ENCODE measurements at places on chromosomes 7 and 10.

DNA sequence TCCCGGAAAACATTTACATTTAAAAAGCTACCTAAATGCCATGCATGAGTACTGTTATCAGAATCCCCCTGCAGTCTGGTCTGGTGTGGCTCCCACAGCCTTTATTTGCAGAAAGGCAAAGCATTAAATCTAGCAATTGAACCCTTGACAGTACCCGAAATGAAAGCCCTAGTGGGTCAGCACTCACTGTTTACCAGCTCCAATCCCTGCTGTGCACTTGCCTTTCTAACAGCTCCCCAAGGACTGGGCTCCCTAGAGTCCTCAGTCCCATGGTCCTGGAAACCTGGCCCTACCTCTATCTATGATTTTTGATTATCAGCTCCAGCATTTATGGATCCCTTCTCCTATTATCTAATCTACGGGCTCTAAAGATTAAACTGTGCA, 1.9 kb upstream of the MACC1 start:
- DNase-seq, result no peak

DNA sequence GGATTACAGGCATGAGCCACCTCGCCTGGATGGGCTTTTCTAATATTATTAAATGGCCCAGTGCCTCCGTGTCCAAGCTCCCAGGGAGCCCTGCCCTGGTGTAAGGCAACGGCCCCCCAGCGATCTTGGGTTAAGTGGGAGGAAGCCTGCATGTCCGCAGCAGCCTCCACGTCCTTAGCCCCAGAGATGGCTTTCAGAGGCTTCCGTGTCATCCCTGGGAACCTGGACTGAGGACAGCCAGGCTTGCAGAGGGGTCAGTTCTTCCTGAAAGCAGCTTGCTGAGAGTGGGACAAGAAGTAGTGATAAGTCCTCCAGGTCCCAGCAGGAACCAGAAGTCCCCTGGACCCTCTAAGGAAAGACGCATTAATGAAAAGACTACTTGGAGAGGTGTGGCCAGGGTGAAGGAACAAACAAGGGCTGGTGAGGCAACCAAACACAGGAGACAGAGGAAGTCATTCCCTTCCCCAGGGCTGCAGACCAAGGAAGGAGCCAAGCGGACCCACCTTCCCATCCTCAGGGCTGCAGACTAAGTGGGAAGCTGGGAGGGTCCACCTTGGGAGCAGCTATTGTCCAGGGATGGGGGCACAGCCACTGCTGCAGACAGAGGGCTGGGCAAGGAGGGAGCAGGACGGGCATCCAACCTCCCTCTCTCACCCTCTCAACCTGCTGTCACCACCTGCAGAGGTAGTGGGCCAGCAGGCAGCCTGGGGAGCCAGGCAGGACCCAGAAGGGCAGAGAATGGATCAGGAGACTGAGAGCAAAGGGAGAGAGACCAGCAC, 13.0 kb upstream of the INSIG1 start:
- no peak for DNase-seq

DNA sequence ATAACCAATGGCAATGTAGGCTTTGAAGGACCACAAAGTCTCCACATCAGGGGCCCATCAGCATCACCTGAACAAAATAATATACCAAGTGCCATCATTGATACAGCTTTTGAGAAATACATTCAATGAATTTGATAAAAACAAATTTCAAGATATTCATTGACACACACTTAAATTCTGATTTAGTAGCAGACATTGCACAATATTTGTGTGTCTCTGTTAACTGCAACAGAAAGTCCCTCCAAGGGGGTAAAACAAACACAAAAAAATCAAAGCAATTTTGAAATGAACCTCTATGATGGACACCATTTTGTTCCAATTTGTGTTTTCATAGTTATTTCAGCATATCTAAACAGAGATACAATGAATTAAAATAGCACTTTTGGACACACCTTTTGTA, 86.8 kb upstream of the RSU1 start:
- no peak for DNase-seq

GRCh38 chr7:145698526-145699262, 417.9 kb upstream of the CNTNAP2 start:
- no peak for DNase-seq

DNA sequence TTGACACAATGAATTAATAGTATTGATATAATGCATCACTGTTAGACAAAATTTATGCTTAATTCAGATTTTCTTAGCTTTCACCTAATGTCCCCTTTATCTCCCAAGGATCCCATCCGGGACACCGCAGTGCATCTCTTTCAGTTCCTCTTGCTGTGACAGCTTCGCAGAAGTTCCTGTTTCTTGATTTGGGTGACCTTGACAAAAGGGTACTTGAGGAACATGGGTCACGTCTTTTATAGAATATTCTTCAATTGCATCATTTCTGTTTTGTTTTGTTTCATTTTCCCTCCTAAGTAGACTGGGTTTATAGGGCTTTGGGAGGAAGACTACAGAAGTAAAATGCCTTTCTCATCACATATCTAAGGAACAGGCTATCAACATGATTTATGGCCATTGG, 453.2 kb downstream of the DPP6 start:
- no peak for DNase-seq

DNA sequence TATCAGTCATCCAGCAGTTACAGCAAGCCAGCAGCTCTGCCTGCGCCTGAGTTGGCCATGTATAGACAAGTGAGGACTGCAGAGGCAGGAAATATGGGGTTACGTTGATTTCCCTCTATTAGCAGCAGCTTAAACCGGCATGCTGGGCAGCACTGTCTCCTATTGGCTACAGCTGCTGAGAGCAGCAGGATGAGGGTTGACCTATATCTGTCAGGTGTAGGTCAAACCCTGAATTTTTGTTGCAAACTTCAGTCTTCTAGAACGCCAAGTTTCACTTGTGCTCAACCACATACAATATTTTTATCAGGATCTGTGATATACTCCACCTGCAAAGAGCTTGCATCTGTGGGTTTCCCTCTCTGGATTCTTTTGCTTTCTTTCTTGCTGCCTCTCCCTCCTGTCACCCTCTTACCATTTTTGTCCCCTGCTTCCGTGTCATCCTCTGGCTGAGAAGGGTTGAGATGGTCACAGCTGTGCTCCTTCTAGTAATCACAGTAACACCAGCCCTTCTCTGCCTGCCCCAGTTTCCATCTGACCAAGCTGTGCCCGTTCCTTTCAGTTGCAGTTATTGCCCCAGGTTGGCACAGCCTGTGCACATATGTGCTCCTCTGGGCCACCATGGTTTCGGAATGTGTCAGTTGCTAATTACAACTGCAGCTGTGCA, 23.8 kb upstream of the GLCCI1 start:
- DNase-seq, result peak; percentile 80

GRCh38 chr10:22753786-22754185, 39.4 kb upstream of the PIP4K2A start:
- no peak for DNase-seq

DNA sequence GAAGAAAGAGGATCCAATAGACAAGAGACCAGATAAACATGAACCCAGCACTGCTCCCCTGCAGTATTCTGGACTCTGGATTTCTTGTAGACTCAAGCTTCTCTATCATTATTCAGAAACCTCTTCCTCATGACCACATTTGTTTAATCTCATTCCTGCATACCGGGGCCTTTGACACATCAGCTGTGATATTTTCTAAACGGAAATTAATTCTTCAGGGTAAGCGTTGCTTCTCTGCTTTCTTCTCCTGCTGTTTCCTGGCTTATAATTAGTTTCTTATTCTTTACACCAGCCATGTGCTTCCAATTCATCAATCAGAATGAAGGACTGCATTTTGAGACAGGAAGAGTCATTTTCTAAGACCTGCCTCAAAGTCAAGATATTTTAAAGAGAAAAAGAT, 54.2 kb upstream of the TARP start:
- no peak for DNase-seq

GRCh38 chr7:128447941-128448564, 7.6 kb upstream of the HILPDA start:
- DNase-seq, result no peak

GRCh38 chr7:29613100-29613499, 49.5 kb downstream of the PRR15 start:
- DNase-seq, result no peak

GRCh38 chr10:80373502-80373901, 16.9 kb downstream of the DYDC2 start:
- DNase-seq, result no peak

GRCh38 chr7:3267966-3268690, 32.9 kb upstream of the SDK1 start:
- DNase-seq, result no peak

GRCh38 chr10:51894771-51895578, 195.6 kb upstream of the CSTF2T start:
- no peak for DNase-seq

- DNase-seq, result no peak
Observed at GRCh38 chr10:81953420-81953819, 78.4 kb downstream of the NRG3 start.

DNA sequence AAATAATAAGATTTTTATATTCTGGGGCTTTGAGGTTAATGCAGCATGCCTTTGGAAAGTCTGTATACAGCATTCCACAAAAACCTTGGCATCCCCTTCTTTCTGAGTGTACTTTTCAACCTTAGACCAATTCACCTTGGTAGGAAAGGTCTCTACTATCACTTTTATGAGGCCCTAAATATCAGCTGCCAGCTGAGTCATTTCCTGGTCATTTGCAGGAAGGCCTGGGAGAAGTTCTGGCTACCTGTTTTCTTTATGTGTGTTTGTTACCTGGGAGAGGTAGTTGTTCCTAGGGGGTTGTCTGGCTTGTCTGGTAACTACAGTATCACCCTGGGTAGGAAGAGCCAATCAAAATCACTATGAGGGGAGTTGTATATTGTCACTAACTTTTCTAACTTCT, 4.1 kb downstream of the SPAM1 start:
- DNase-seq, result no peak
